ENCODE measurements at places on chromosomes 6 and 20.
A peak's percentile ranks its signal among the peaks of the same experiment; 100 is the strongest.

- no peak for DNase-seq
These were observed 38.1 kb downstream of the SYNE1 start for GRCh38 chr6:152598901-152599537.

DNA sequence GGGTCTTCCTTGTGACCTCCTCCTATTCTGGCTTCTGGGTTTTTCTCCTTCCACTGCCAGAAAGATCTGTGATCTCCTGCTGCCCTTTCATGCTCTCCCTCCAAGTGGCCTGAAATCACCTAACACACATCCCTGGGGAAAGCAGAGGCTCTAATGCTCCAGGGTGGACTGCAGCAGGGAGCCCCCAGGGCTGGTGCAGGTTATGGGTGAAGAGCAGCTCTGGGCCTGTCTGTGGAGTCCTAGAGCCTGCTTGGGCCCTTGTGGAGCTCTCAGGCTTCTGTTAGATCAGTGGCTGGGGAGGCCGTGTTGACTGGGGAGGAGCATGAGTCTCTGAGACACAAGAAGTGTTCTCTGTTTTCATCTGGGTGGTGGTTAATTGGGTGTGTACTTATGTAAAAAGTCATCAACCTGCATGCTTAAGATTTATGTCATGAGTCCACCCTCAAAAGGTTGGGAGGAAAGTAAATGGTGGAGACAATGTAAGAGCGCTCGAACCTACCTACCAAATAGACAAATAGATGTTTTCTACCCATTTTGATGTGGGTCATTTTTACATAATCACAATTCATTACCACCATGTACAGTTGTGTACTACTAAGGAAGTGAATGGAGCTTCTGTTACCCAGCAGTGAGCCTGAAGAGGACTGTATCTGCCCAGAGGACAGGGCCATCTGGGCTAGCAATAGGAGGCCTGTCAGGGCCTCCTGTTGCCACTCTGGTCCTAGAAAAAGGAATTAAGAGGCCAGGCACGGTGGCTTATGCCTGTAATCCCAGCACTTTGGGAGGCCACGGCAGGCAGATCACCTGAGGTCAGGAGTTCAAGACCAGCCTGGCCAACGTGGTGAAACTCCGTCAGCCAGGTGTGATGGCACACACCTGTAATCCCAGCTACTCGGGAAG, 32.0 kb upstream of the RNF8 start:
- DNase-seq: no peak

GRCh38 chr6:21455071-21455470, 138.5 kb upstream of the SOX4 start:
- DNase-seq: no peak

DNA sequence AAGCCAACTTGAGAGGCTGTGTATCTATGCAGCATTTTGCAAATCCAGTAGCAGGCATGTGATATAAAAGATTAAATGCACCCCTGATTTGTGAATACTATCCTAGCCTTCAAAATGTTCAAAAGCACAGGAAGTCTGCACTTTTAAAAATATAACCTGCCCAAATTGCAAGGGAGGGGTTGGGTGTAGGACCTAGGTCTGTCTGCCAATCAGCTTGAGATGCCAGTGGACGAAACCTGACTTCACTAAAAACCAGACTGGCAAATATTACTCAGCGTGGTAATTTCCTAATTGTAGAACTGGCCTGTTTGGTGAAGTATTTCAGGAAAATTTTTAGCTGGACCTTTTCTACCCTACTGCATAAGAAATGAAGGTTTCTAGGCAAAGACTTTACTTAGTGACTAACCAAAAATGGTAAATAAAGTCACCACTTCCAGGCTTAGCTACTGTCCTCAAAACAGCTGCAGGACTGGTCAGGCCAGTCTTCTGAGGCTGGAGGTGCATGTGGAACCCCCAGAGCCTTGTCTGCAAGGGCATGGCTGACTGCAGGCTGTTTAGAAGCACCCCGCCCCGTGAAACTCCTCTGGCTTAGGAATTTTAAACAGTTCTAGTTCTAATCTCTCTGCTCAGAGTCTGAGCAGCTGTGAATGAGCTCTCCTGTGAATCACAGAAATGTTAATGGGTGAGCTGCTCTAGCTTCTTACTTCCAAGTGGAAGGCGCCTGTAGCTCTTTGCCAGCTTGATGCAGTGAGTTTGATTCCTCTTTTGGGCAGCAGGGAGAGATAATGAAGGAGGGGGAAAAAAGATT, 104.4 kb upstream of the ESR1 start:
- DNase-seq: no peak

- peak; percentile 34 for DNase-seq
These were observed 31.0 kb downstream of the KCNQ2 start for GRCh38 chr20:63441136-63442099.

DNA sequence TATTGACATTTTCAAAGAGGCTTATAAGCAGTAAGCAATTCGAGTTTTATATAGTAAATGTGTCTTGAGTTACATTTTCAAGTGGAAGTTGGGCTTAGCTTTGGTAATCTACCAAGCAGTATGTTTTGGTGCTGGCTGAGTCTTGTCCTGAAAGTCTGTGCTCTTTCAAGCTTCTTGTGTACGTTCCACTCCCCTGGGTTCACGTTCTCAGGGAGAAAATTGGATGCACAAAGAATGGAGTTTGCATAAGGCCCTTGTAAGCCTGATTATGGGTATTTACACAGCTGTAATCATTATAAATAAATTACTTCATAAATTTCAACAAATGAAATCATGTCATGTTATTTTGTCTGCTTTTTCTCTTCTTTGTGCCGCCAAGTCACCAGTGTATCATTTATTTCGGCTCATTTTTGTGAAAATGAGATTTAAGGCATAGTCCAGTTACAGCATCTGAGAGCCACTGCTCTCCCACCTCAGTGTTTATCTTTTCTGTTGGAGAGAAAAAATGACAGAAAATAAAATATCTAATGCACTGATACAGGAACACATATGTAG, 262.5 kb downstream of the BTBD3 start:
- no peak for DNase-seq

DNA sequence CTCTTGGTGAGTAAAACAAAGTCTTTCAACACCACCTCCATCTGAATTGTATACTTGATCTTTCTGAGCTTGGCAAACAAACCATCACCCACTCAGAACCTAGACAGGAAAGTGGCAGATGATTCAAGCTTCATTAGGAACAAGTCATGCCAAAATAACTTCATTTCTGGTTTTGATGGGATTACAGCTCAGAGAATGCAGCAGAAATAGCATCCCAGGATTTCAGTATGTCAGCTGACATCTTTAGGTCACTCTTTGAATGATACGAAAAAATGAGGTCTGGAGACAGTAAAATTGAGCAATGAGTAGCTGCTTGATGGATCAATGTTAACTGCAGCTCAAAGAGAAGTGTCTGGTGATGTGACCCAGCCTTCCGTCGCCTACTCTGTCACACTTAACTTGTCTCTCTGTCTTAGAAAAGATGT, 92.4 kb downstream of the GJA10 start:
- DNase-seq: no peak

DNA sequence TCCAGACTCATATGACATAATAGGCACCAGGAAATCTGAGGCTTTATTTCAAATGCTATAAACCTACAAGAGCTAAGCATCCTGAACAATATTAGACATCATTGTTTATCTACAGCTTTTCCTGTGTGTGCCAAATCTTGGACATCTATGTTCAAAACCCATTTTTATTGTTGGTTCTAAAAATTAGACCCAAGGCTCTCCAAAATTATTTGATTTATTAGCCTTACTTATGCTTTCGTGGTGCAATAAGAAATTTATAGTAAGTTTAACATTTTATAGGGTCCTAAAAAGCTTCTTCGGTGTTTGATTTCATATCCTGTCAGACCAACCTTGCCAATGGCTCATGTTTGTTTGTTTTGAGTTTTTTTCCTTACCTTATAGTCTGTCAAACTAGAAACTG, 1014.5 kb upstream of the MANEA start:
- DNase-seq: no peak

- DNase-seq: no peak
These were observed 293.9 kb downstream of the QKI start for GRCh38 chr6:163708466-163708865.

All from activated gamma-delta T cell treated with Interleukin-2 at 50 U/mL for 16 hours (primary cell).